ENCODE measurements at places on chromosomes 6 and 20. TPM values are rescaled to one million over a fixed set of nuclear protein-coding genes. Genes with fewer than 3 reads are reported as not detected.

SLCO4A1 gene
- polyA plus RNA-seq, result 0.58 TPM

DNA sequence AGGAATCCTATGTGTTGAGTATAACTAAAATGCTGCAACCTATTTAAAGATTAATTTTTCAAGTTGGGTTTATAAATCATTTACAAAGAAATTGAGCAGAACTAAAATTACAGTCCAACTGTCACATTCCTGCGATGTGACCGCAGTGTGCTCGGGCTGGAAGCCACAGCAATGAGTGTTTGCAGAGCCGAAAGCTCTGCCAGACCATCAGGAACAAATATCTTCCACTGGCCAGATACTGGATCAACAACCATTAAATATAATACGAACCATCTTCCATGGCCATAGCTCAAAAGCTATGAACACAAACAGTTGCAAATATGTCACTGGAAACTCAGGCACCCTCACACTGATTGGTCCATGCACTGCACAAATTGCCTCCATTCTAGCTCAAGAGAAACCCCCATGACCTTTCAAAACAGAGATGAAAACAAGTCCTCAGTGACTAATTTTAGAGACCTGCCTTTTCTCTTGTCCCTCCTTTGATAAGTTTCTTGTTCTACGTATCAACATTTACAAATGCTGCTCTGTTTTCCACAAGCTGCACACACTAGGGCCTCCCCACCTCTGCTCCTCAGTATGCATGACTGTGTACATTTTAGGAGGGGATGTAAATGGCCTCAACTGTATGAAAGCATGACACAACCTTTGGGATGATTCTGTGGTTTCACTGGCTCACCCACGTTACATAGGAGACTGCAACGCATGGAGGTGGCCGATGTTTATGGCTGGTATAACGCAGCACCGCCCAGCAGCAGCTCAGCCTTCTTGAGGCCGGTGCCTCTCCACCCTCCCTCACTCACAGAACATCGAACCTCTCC, 171.7 kb downstream of the WDR27 start:
- no peak for DNase-seq
- no peak overlapping the region for H3K4me3 ChIP-seq
- no peaks in the 10 kb centered on the region for H3K4me1 ChIP-seq
- H3K27ac ChIP-seq, result no peak overlapping the region
- H3K36me3 ChIP-seq, result no peaks in the 10 kb centered on the region

DNA sequence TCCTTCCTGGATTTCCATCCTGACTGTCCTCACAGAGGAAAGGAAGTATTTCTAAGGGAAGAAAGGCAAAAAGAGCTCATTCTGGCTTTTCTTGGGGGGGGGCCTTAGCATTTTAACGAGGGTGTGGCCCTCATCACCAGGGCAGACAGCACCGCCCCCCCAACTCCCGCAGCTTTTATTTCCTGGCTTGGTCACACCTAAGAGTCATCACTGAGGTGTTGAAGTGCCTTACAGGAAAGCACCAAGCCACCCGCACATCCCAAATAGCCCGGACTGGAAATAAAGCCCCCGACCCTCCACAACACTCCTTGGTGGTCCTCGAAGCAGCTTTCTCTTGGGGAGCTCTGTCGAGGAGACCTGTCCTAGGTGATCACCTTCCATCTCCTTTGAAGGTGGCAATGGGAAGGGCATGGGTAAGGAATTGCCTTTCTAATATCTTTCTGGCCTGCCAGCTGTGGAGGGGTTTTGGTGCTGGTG, 1.3 kb downstream of the PTK7 start:
- H3K36me3 ChIP-seq, result peaks cover 7% of the 10 kb centered on the region
- DNase-seq, result no peak
- peak overlapping the region; percentile 51 for H3K4me3 ChIP-seq
- no peaks in the 10 kb centered on the region for H3K4me1 ChIP-seq
- no peak overlapping the region for H3K27ac ChIP-seq

AIF1 gene
- polyA plus RNA-seq, result 102 TPM

GNRH2 gene
- polyA plus RNA-seq, result not detected

DNA sequence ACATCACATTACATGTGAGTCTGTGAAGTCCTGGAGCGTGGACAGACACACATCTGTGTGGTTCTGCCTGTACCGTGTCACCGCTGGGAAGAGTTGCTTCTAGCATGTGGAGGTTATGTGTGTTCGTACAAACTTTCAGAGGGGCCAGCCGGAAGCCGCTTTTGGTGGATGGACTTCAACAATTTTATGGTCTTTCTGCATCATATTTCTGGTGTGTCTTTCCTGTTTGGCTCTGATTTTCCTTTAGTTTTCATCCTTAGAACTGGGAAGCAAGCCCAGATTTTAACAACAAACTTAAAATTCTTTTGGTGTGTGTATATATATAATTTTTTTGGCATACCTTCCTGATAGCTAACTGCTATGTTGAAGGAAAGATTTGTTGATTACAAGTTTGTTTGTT, 71.2 kb downstream of the TIAM2 start:
- H3K4me1 ChIP-seq, result no peaks in the 10 kb centered on the region
- H3K36me3 ChIP-seq, result no peaks in the 10 kb centered on the region
- DNase-seq, result no peak
- no peaks in the 10 kb centered on the region for H3K27me3 ChIP-seq
- no peak overlapping the region for H3K27ac ChIP-seq

- H3K27ac ChIP-seq, result no peak overlapping the region
- no peak overlapping the region for H3K4me3 ChIP-seq
- H3K27me3 ChIP-seq, result no peaks in the 10 kb centered on the region
- no peaks in the 10 kb centered on the region for H3K4me1 ChIP-seq
- no peaks in the 10 kb centered on the region for H3K36me3 ChIP-seq
These were observed 123.1 kb downstream of the CDKAL1 start for GRCh38 chr6:20657274-20657800.

LHFPL5 gene
- 0.04 TPM for polyA plus RNA-seq

KHDC3L gene
- not detected for polyA plus RNA-seq

DNA sequence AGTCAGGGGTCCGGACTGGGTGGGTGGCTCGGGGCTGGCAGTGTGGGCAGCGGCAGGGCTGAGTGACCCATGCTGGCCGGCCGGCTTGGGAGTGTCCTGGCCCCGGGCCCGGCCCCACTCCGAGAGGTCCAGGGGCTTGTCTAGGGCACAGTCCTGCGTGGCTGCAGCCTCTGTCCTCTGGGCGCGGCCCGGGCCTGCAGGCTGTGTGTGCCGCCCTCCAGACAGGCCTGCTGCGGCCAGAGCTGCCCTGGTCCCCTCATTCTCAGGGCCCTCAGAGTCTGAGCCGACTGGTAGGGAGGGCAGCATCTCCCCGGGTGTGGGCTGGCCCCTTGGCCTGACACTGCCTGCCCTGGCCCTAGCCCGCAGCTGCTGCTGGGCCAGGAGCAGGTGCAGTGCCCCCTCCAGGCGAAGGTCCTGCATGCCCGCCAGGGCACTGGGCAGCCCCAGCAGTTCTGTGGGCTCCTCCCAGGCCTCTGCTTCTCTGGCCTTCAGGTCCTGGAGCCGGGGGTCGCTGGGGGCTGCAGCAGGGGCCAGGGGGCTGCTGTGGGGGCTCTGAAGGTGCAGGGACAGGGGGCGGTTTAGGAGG, 6.9 kb upstream of the CABLES2 start:
- H3K36me3 ChIP-seq, result peaks cover 60% of the 10 kb centered on the region
- H3K4me3 ChIP-seq, result no peak overlapping the region
- H3K27me3 ChIP-seq, result no peaks in the 10 kb centered on the region
- H3K4me1 ChIP-seq, result no peaks in the 10 kb centered on the region

SCUBE3 gene
- 3.0 TPM for polyA plus RNA-seq
